ENCODE measurements at places on chromosomes 16 and 17.

GRCh38 chr16:30567991-30568638 is 3.4 kb downstream of the ZNF688 start:
- H3K27me3 ChIP-seq: no peaks in the 10 kb centered on the region
- peak; percentile 67 for DNase-seq
- peak overlapping the region; percentile 67 for H3K4me3 ChIP-seq
- peaks cover 46% of the 10 kb centered on the region for H3K4me1 ChIP-seq
- H3K36me3 ChIP-seq: peaks cover 7% of the 10 kb centered on the region
- peak overlapping the region; percentile 99 for H3K27ac ChIP-seq

DNA sequence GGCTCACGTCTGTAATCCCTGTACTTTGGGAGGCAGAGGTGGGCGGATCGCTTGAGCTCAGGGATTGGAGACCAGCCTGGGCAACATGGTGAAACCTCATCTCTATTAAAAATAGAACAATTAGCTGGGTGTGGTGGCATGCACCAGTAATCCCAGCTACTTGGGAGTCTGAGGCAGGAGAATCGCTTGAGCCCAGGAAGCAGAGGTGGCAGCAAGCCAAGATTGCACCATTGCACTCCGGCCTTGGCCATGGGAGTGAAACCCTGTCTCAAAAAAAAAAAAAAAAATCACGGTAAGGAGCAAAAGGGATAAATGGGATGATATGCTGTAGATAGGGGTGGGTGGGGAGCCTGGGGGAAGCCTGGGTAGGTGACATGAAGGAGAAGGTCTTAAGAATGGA is 20.4 kb upstream of the TMEM98 start:
- H3K36me3 ChIP-seq: no peaks in the 10 kb centered on the region
- H3K27ac ChIP-seq: no peak overlapping the region
- H3K27me3 ChIP-seq: peaks cover 8% of the 10 kb centered on the region

DNA sequence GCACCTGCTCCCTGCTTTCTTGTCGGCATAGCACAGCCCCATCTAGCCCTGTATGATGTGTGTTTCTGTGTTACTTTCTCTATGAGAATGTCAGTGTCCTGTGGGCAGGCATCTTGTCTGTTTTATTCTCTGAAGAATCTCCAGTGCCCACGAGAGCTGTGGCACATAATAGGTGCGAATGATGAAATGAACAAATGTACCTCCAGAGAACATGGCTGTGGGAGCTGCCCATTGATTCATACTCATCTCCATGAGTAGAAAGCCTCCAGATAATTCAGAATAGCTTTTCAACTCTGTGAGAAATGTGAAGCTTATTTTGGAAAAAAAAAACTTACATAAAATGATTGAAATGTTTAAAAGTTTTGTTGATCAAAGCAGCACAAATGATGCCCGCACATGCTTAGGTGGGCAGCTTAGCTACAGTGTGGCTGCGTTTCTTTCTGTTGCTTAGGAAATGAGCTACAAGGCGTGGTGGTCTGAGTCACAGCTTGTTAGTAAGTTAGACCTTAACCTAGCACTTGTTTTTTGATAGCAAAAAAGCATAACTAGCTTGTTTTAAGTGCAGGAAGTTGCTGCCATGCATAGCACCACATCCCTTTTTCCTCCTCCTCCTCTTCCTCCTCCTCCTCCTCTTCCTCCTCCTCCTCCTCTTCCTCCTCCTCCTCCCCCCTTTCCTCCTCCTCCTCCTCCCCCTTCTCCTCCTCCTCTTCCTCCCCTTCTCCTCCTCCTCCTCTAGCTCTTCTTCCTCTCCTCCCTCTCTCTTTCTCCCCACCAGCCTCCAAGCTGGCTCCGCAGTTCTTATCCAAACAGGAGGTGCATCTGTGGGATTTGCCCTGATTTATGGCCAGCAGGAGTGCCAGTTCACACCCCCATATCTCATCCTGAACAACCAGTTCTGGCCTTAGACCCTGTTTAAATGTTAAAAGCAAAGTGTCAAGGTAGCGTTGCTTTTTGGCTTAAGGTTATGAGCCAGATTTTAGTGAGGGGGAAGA is 221.5 kb downstream of the IRF8 start:
- H3K27me3 ChIP-seq: peaks cover 11% of the 10 kb centered on the region
- no peak overlapping the region for H3K27ac ChIP-seq
- no peak overlapping the region for H3K4me3 ChIP-seq
- H3K4me1 ChIP-seq: no peaks in the 10 kb centered on the region

DNA sequence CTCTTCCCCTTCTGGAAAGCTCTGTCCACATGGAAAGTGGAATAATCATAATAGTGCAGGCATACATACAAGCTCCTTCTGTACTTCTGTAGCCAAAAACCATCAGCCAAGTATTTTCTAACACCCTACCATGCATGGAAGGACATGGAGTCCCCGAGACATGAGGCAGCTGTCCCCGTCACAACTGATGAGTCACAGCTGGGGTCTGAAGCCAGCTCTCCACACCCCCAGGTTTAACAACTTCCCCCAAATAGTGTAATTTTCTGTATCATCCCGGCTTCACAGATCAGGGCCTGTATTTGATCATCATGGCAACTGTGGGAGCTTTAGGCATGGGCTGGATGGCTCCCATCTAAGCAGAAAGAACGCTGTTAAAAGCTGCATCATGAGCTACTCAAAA is 16.6 kb downstream of the C16orf96 start:
- H3K36me3 ChIP-seq: no peaks in the 10 kb centered on the region
- no peaks in the 10 kb centered on the region for H3K27me3 ChIP-seq
- DNase-seq: no peak
- H3K27ac ChIP-seq: no peak overlapping the region
- H3K4me3 ChIP-seq: no peak overlapping the region
- peaks cover 13% of the 10 kb centered on the region for H3K4me1 ChIP-seq

DNA sequence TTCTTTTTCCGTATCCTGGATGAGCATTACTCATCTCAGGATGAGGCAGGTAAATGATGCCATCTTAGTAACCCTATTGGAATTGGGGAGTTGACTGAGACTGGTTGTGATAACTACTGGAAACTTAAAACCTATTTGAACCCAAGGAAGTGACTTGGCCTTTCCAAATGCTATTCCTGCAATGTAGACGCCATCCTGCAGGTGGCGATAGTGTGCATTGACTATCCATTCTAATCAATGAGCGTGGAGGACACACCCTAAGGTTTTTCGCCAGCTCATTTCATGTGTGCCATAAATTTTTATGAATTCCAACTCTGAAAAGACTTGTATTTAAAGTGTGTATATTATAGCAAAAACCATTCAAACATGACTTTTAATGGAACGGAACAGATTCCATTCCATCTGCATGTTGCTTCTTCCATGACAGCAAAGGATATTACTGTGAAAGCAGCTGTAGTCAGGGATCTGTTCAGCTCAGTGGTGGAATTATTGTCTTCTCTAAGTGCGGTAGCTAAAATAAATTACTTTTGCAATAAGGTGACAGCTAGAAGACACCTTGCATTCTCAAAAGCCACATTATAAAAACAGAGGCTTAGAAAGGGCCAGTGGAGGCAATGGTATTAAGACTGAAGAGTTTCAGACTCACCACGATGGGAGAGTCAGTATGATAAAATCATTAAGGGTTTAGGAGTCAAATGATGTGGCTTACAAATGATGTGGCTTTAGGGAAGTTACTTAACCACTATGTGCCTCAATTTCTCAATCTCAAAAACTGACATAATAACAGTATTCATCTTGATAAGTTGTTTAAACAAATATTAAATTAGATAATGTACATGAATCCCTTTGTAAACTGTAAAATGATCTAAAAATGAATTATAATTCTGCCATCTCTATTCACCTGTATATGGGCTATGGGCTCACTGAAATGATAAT is 55.5 kb downstream of the SYT17 start:
- no peaks in the 10 kb centered on the region for H3K36me3 ChIP-seq
- H3K27ac ChIP-seq: no peak overlapping the region
- no peaks in the 10 kb centered on the region for H3K4me1 ChIP-seq
- DNase-seq: peak; percentile 58
- H3K4me3 ChIP-seq: no peak overlapping the region

DNA sequence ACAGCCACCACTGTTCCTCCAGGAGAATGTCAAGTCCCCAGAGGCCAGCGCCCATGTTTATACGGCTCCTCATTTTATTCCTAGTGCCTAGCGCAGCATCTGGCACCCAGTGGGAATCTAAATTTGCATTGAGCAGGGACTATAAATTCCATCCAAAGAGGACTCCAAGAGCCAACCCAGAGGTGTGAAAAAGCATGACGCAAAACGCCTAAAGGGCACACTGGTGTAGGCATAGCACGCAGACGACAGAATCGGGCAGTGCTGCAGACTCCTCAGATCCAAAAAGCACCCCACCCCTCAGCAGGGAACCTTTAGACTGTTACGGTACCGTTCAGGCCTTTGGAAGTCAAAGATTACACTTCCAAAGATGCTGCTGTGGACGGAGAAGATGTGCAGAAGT is 19.5 kb downstream of the TEKT5 start:
- H3K36me3 ChIP-seq: no peaks in the 10 kb centered on the region
- H3K4me1 ChIP-seq: no peaks in the 10 kb centered on the region
- H3K27me3 ChIP-seq: peaks cover 13% of the 10 kb centered on the region
- no peak for DNase-seq
- no peak overlapping the region for H3K27ac ChIP-seq

All from activated CD4-positive, alpha-beta memory T cell treated with anti-CD3 and anti-CD28 coated beads, Interleukin-2, amount 10 ng/mL, durations not matched to agents 7 days and 5 days (primary cell).